ENCODE measurements at places on chromosomes 1 and 21. TPM values are rescaled to one million over a fixed set of nuclear protein-coding genes. Genes with fewer than 3 reads are reported as not detected.

- no peaks in the 10 kb centered on the region for H3K27me3 ChIP-seq
- H3K27ac ChIP-seq: no peak overlapping the region
- no peaks in the 10 kb centered on the region for H3K36me3 ChIP-seq
- H3K4me1 ChIP-seq: no peaks in the 10 kb centered on the region
- no peak for DNase-seq
These were observed 4.1 kb upstream of the KRTAP12-2 start for GRCh38 chr21:44670642-44671432.

DNA sequence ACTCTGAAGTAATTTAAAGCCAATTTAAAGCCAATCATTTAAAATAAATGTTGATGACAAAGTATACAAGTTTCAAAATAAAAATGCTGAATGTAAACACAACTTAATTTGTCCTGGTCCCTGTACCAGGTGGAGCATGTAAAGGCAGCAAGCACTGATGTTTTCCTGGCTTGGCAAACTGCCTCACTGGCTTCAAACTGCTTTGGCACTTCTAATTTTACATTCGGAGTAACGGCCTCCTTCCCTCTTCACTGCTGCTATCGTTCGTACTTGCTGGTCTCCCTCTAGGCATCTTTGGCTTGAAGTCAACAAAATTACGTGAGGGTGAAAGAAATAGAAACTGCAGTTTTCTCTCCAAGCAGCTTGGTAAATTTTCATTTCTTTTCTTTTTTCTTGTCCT is 287.9 kb downstream of the LTN1 start:
- no peaks in the 10 kb centered on the region for H3K4me1 ChIP-seq
- peak; percentile 45 for DNase-seq
- H3K36me3 ChIP-seq: no peaks in the 10 kb centered on the region
- H3K27me3 ChIP-seq: no peaks in the 10 kb centered on the region

- no peak overlapping the region for H3K27ac ChIP-seq
- no peak for DNase-seq
- no peaks in the 10 kb centered on the region for H3K4me1 ChIP-seq
These were observed 134.8 kb downstream of the FGGY start for GRCh38 chr1:59431566-59432294.

GRCh38 chr1:111743679-111744101 is 4.5 kb upstream of the INKA2 start:
- no peaks in the 10 kb centered on the region for H3K36me3 ChIP-seq
- H3K4me3 ChIP-seq: no peak overlapping the region
- no peaks in the 10 kb centered on the region for H3K4me1 ChIP-seq
- peak; percentile 6 for DNase-seq
- no peaks in the 10 kb centered on the region for H3K27me3 ChIP-seq

DNA sequence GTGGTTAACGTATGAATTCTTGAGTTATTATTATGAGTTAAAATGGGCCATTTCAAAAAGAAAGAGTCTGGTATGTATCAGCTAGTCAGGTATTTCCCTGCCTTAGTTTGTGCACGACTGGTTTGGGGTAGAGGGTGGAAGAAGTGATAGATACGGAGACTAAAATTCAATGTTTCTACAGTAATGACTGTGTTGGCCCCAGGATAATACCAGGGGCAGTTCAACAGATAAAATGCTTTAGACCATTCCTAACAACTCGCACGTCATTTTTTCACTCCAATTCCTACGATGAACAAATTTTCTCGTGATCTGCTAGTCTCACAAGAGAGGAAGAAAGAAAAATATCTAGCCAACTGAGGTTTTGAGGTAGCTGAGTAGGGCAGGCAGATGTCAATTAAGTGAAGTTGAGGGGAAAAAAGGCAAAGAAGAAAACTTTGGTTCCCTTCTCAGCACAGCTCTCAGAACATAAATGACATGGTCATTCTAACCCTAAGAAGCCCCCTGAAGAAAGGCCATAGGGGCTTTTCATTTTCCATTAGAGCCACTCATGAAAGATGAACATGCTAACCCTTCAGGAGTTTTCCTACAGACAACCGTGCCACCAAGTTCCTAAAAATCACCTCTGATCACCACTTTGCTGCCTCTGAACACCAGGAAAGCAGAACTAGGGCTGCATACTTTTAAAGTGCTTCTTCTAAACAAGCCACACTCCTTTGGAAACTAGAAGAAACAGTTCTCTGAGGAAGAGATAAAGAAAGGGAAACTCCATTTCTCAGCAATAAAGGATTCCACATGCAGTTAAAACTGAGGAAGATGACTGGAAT is 5.6 kb downstream of the MCOLN2 start:
- H3K27ac ChIP-seq: no peak overlapping the region
- H3K36me3 ChIP-seq: no peaks in the 10 kb centered on the region
- DNase-seq: no peak

DNA sequence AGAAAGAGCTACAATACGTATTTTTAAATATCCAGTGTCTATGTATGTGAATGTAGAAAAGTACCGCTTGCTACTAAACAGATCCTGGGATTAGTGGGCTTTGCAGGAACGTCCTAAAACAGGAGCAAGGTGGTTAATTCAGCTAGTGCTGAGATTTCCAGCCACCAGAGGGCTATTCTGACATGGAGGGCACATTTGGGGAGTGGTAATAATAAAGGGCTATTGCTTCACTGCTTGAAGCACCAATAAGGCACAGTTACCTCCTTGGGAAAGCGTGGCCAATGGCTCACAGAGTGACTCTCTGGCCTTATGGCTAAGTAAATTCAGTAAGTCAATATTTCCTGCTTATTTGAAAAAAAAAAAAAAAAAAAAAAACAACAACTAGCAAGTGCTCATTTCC is 152.4 kb downstream of the GABPA start:
- no peak overlapping the region for H3K4me3 ChIP-seq
- DNase-seq: no peak
- H3K36me3 ChIP-seq: no peaks in the 10 kb centered on the region
- H3K27me3 ChIP-seq: no peaks in the 10 kb centered on the region
- no peaks in the 10 kb centered on the region for H3K4me1 ChIP-seq
- no peak overlapping the region for H3K27ac ChIP-seq

DNA sequence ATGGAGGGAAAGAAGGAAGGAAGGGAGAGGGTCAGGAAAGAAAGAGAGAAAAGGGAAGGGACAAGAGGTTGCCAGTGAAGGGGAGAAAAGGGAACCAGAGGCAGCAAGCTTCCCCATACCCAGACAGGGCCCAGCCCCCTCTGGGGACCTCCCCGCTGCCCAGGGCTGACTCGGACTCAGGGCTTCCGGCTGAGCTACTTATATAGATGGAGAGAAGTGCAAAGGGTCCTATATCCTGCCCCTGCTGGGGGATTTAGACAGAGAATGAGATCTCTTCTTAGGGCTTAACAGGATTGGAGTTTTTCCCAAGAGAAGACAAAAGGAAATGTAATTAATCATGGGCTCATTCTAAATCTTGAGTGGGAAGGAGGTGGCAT is at the start of gene ETV3L:
Gene ETV3L (minus strand): TSS at position 176 of the 377 bp plus-strand sequence. CDS start 285 bp downstream, outside the sequence.
- H3K4me1 ChIP-seq: no peaks in the 10 kb centered on the region
- H3K27me3 ChIP-seq: no peaks in the 10 kb centered on the region
- no peak within 1 kb of the TSS for H3K4me3 ChIP-seq
- H3K36me3 ChIP-seq: no peaks in the 10 kb centered on the region

- no peak overlapping the region for H3K27ac ChIP-seq
- no peak for DNase-seq
- no peaks in the 10 kb centered on the region for H3K36me3 ChIP-seq
- no peaks in the 10 kb centered on the region for H3K27me3 ChIP-seq
These were observed 17.2 kb upstream of the PTAFR start for GRCh38 chr1:28193701-28194161.

GRCh38 chr1:180898441-180899219 is 14.1 kb upstream of the KIAA1614 start:
- no peaks in the 10 kb centered on the region for H3K27me3 ChIP-seq
- no peak overlapping the region for H3K4me3 ChIP-seq
- H3K27ac ChIP-seq: no peak overlapping the region
- H3K4me1 ChIP-seq: no peaks in the 10 kb centered on the region
- no peaks in the 10 kb centered on the region for H3K36me3 ChIP-seq

DNA sequence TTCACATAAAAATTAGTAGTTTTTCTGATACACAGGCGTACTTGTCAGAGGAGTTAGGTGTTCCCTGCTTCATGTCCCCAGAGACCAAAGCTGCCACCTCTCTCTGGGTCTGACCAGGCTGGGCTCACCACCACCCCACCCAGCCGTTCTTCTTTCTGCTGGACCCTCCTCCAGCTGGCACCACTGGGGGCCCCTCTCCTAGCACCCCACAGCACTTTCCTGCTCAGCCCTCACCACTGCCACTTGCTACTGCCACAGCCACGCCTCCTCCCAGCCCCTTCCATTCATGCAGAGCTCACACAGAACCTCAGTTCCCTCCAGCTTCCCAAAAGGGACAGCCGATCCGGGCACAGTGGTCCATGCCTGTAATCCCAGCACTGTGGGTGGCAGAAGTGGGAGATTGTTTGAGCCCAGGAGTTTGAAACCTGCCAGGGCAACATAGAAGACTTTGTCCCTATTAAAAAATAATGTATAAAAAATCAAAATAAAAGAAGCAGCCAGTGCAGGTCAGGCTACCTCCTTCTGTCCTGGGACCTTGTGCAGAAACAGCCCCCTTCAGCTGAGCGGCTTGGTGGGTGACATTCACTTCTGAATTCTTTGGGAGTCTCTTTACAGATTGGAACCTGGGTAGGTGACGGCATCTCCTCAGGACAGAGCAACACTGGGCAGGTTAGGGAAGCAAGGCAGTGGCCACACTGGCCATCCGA is 208.3 kb downstream of the TOMM20 start:
- H3K4me3 ChIP-seq: no peak overlapping the region
- no peaks in the 10 kb centered on the region for H3K27me3 ChIP-seq
- no peak for DNase-seq
- no peaks in the 10 kb centered on the region for H3K36me3 ChIP-seq
- H3K27ac ChIP-seq: peak overlapping the region; percentile 81

- H3K4me1 ChIP-seq: no peaks in the 10 kb centered on the region
- H3K27ac ChIP-seq: no peak overlapping the region
- H3K4me3 ChIP-seq: no peak overlapping the region
These were observed 61.3 kb downstream of the ALPL start for GRCh38 chr1:21570528-21570875.

DNA sequence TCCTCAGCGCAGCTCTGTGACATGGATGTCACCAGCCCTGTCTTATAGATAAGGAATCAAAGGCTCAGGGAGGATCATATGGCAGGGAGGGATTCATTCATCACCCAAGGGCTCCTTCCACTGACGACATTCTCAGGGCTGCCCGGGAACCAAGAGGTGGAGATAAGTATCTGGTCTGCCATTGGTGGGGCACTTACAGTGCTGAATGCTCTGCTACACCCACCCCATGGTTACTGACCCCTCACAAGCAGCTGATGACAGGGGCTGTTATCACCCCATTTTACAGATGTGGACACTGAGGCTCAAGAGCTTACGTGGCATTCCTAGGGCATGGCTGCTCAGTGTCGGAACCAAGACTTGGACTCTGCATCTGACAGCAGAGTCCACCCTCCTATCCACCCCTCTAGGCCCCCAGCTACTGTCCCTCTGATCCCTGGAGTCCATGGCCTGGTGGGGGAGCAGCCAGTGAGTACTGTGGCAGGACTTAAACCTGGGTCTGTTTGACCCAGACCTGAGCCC is 155.1 kb downstream of the PTPRU start:
- H3K27ac ChIP-seq: no peak overlapping the region
- H3K27me3 ChIP-seq: no peaks in the 10 kb centered on the region
- H3K36me3 ChIP-seq: no peaks in the 10 kb centered on the region
- H3K4me1 ChIP-seq: no peaks in the 10 kb centered on the region

DNA sequence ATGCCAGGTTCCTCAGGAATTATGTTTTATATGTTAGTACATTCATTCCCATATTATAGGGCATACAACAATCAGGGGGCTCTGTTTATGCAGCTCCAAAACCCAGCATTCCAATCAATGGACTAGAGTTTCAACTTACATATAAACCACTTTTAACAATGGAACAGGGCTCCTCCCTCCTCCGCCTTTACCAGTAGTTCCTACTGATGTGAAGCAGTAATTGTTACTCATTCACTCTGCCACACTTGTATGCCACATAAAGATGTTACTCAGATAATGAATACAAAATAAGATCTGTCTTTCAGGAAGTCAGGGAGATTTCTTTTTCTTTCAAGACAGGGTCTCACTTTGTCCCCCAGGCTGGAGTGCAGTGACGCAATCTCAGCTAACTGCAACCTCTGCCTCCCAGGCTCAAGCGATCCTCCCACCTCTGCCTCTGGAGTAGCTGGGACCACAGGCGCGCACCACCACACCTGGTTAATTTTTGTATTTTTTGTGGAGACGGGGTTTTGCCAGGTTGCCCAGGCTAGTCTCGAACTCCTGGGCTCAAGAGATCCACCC is 17.1 kb downstream of the ZNF281 start:
- H3K4me3 ChIP-seq: no peak overlapping the region
- H3K4me1 ChIP-seq: no peaks in the 10 kb centered on the region
- H3K27me3 ChIP-seq: no peaks in the 10 kb centered on the region

DNA sequence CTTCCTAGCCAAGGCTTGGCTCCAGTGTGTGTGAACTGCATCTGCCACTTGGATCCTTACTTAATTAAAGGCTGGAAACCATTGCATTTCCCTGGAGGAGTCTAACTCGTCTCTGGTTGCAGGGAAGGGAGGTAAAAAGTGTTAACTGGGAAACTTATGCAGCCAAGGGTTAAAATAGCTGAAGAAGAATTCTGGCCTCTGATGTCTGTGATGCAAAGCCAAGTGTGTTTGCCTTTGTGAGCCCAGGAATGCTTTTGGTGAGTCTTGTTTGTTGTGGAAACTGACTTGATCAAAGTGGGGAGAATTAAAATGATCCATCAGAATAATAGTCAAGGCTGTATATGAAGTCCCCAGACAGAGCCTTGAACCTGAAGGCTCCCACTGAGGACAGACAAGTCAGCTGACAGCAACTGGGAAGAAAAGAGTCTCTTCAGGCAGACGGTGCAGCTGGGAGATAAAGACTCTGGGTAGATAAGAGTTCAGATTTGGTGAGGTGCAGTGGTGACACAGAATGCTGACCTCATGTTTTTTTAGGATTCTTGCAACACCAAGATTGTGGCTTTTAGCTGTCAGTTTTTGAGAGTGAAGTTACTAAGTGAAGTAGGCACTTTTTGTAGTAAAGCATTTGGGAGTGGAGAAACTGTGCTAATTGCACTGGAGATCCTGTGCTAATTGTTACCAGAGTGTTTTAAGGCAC is 59.5 kb upstream of the WLS start:
- no peak for DNase-seq
- H3K27me3 ChIP-seq: no peaks in the 10 kb centered on the region
- H3K4me1 ChIP-seq: no peaks in the 10 kb centered on the region
- no peaks in the 10 kb centered on the region for H3K36me3 ChIP-seq
- no peak overlapping the region for H3K4me3 ChIP-seq

Gene WDR77
- 0.59 TPM for total RNA-seq

Gene PGBD2
- total RNA-seq: 7.9 TPM

Gene TFF2
- total RNA-seq: not detected

Gene CACNA1E
- 3.4 TPM for total RNA-seq

Gene SPATA46
- not detected for total RNA-seq

Gene ALX3
- not detected for total RNA-seq

Gene BECN2
- not detected for total RNA-seq

Gene UQCRHL
- not detected for total RNA-seq

Gene CRP
- total RNA-seq: not detected

Gene SLAMF7
- not detected for total RNA-seq

Gene KDF1
- not detected for total RNA-seq

Gene UBASH3A
- not detected for total RNA-seq

Gene SPRR5
- not detected for total RNA-seq
